Activated B cell treated with CpG ODN at 0.5 μM for 24 hours (primary cell): ENCODE measurements at places on chromosomes 6 and 20.

GRCh38 chr20:57399587-57400155, 8.5 kb downstream of the RBM38 start:
- DNase-seq, result peak; percentile 53

DNA sequence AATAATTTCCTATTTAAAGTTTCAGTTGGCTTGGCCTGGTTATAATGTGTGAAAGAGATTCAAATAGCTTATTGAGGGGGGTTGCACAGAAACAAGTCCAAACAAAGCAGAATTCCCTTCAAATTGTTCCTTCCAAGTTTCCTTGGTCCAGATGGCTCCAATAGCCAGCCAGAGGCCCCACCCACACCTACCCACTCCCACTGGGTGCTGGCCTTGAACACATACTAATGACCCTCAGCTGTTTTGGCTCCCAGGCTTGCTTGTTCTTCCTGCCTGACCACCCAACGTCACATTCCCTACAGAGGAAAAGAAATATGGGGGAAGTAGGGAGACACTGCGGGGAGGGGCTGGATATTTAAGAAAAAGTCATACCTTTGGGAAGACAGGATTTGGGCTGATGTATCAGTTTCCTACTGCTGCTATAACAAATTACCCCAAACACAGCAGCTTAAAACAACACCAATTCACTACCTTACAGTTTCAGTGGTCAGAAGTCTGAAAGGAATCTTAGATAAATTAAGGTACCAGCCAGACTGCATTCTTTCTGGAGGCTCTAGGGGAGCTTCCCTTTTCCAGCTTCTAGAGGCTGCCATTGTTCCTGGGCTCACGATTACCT, 95.7 kb downstream of the COL21A1 start:
- DNase-seq, result no peak

GRCh38 chr20:34495307-34495706, 20.9 kb upstream of the DYNLRB1 start:
- DNase-seq, result no peak

- no peak for DNase-seq
These were observed 59.6 kb upstream of the PHIP start for GRCh38 chr6:79137671-79138070.

DNA sequence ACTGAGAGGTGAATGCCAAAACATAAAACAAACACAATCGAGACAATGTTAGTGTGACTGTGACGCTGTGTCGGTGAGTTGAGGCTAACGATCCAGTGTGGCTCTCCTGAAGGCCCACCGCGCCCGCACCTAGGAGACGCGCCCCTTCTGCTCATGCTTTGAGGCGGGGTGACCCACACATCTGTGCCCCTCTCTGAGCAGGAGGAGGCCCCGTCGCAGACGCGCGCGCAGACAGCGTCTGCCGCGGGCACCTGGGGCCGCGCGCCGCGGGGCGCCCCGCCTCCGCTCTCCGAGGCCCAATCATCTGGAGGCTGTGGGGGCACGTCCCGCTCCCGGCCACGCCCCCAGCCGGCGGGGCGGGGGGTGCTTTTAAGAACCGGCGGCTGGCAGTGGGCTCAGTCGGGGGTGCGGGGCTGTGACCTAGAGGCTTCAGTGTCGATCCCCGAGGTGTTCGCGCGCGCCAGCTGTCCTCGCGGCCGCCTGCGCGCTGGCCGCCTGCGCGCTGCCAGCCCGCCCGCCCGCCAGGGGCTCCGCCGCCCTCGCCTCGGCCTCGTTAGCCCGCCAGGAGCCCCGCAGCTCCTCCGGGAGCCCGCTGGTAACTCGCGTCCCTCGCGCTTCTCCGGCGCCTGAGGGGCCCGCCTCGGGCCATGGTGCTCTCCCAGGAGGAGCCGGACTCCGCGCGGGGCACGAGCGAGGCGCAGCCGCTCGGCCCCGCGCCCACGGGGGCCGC, at the start of gene SLC16A10:
Gene SLC16A10, plus strand, starts transcription at position 398 of the 730 bp plus-strand sequence. Its CDS starts 250 bp downstream, at position 648.
- peak; percentile 65 for DNase-seq

GRCh38 chr6:11875325-11876109, 96.9 kb upstream of the ADTRP start:
- no peak for DNase-seq

DNA sequence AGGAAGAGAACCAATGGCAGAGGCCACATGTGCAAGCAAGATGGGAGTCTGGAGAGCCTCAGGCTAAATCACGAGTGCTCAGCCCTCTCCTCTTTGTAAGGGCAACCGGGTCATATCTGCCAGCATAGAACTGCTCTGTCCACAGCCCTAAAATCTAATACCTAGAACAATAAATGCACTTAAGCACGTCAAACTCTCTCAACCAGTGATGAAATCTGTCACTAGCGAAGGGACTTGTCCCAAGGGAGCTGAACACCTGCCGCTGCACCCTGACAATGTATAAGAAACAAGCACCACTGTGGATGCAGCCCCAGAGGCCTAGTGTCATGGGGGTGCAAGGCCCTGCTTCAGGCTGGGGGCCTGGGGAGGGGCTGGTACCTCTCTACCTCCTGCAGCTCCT, 82.5 kb downstream of the PRL start:
- DNase-seq, result no peak

DNA sequence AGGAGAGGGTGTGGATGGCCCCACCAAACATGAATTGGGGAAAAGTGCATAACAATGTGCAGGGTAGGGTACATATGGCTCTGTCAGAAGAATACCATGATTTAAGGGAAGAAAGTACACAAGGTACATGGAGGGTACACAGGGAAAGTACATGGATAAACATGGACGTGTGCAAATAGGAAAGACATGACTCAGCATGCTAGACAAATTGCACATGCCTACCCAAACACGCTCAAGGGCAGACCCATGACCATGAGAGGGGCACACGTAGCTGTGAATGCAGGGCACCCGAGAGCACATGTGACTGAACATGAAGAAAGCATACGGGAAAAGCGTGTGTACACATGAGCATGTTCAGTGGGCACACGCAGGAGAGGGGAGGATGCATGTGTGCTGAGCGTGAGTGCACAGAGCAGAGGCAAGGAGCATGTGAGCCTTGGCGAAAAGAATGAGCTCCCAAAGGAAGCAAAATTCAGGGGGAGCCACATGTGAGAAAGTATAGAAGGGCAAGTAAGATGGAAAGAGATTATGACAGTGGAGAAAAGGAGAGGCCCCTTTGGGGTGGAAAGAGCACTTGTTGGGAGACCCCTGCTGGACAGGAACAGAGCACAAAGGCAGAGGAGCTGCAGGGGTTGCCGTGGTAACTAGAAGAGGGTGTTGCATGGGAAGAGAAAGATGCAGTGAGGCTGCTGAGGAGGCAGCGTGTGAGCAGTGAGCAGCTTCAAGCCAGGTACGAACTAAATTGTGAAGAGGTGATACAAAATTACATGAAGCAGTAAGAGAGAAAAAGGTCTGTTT, 17.8 kb downstream of the OR2H2 start:
- DNase-seq, result no peak

DNA sequence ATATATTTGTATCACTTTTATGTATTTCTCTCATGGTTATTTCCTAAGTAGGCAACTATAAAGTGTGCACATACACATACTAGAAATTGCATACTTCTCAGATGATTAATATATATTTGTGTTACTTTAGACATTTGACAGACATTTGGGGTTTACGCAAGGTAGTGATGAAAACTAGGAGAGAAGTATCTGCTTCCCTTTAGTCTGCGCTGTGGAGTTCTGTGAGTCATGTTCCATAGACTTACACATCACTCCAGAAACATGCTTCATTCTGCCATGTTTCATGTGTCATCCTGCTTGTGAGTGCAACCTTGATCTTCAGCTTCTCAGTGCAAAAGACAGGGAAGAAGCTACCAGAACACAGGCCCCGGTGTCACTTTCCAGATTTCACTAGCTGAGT, 200.7 kb upstream of the BMP2 start:
- no peak for DNase-seq
